ENCODE measurements at places on chromosomes 2 and 18.
A peak's percentile ranks its signal among the peaks of the same experiment; 100 is the strongest.

GRCh38 chr18:77165503-77166188 is 33.1 kb upstream of the MBP start:
- no peak for DNase-seq

- DNase-seq: no peak
Observed at GRCh38 chr2:214107726-214108125, 303.1 kb upstream of the VWC2L start.

- DNase-seq: no peak
Observed at GRCh38 chr18:8835521-8835953, 130.2 kb downstream of the MTCL1 start.

GRCh38 chr2:69765096-69765380 is 23.1 kb downstream of the ANXA4 start:
- DNase-seq: no peak

DNA sequence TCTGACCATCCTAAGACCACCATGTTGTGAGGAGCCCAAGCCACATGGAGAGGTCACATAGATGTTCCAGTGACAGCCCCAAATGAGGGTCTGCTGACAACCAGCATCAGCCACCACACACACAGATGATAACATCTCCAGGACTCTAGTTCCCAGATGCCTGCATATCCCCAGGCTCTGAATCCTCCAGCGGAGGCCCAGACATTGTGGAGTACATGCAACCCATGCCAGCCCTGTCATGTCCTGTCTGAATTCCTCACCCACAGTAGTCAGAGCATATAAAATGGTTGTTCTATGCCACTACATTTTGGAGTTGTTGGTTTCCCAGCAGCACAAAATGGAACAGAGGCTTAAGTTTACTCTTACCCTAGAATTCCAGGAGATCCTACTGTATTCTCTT is 122.0 kb upstream of the SLC35G4 start:
- no peak for DNase-seq

DNA sequence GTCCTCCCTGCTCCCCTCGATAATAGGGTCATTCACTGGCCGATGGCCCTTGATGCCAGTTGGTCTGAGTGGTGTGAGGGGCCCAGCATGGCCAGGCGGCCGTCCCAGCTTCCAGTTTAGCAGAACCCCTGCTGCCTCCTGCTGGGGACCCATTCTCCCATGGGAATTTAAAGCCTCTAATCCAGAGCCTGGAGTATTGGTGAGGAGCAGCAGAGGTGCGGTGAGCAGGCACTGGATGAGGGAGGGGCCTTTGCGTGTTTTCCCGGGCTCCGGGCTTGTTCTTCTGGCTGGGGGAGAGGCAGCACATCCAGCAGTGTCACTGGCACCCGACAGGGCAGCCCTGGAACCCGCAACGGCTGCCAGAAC is 17.4 kb downstream of the KCNIP3 start:
- DNase-seq: no peak

- DNase-seq: no peak
Observed at GRCh38 chr2:17615728-17616351, 75.3 kb downstream of the VSNL1 start.

DNA sequence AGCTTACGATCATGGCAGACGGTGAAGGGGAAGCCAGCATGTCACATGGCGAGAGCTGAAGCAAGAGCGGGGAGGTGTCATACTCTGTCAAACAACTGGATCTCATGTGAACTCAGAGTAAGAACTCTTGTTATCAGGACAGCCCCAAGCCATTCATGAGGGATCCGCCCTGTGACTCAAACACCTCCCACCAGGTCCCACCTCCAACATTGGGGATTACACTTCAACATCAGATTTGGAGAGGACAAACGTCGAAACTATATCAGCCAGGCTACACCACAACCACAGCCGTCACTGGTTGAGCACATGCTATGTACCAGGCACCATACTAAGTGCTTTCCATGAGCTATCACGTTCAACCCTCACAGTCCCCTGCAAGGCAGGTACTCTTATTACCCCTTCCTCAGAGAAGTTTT is 293.8 kb downstream of the PRKCE start:
- no peak for DNase-seq

GRCh38 chr2:70516596-70516995 is 37.0 kb downstream of the TGFA start:
- no peak for DNase-seq

GRCh38 chr2:138060301-138060635 is 96.0 kb downstream of the HNMT start:
- no peak for DNase-seq

DNA sequence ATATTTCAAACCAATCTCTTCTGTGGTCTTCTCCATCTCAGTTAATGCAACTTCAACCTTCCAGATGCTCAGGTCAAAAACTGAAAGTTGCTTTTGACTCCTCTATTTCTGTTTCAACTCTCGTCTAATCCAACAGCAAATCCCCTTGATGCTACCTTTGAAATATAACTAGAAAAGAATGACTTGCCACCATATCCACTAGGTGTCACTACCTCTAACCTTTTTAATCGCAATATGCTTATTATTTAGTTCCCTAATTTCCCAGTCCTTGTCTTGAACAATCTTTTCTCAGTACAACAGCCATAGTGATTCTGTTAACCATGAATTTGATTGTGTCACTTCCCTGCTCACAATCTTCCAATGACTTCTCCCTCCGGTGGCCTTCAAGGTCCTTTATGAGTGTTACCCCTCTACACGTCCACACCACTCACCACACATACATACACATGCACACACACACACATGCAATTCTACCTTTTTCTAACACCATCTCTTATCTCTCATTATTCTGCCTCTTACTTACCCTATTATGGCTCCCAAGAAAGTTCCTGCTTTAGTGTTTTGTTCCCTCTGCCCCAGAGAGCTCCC is 245.5 kb upstream of the KCNJ3 start:
- peak; percentile 18 for DNase-seq

GRCh38 chr18:28123401-28124030 is 53.4 kb downstream of the CDH2 start:
- no peak for DNase-seq

DNA sequence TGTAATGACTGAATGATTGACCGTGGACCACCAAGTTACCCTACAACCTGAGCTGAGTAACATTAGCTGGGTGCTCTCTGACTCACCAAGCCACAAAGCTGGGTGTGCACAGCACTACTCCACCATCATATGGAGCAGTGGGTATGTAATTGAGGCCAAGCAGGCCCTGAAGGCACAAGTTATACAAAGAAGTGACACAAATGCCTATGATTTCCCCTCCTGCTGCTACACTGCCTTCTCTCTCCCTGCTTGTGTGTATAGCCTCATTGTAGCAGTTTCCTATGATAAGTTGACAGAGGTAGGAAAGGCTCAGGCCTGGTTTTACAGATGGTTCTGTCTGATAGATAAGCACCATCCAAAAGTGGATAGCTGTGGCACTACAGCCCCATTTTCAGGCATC is 1327.2 kb upstream of the DDX18 start:
- no peak for DNase-seq

GRCh38 chr2:202035089-202035940 is 1.7 kb downstream of the FZD7 start:
- DNase-seq: peak; percentile 22

GRCh38 chr2:129436809-129437208 is 542.7 kb upstream of the RAB6C start:
- DNase-seq: no peak

DNA sequence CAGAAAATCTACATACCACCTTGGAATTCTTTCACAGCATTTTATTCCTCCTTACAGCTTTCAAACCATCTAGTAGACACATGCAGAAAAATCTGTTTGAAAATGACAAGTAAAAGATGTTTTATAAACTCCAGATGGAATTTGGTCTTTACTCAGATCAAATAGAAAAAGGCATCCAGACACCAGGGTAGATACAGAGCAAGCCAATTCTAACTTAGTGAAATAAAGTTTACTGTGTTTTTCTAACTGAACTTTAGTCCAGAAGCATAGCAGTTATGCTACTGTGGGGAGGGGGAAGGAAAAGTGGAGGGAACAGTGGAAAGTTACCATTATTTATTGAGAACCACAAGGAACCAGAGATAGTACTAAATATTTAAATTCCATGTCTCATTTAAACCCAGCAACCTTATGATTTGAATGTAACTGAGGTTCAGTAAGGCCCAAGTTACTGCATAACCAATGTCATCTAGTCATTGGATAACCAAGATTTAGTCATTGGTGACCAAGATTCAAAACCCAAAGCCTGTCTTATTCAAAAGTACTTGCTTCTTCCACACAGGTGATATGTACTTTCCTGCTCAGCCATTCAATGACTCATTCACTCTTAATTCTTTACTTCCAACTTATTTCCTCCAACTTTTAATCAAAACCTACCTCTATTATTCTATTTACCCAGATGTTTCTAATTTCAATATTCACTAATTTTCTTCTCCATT is 57.7 kb downstream of the RAD51AP2 start:
- no peak for DNase-seq
